ENCODE measurements at places on chromosomes 12 and 14.

GRCh38 chr12:121102307-121102706 is 30.4 kb upstream of the P2RX7 start:
- DNase-seq: no peak

DNA sequence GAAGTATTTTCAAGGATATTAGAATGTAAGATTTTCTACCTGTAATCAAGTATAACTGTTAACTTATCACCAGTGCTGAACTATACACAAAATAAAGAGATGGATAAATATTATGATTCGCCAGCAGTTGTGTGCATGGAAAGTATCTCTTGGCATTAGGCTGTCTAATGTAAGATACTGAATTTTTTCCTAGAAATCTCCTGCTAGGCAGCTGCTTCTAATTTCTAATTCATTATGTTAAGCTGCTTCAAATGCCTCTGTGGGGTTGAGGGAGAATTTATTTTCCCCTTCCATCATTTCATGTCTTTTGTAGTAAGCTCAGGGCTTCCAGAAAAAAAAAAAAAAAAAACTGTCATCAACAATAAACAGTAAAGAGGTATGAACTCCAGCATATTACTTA is 516.0 kb downstream of the DIO2 start:
- DNase-seq: no peak

GRCh38 chr14:81385886-81386285 is 14.2 kb downstream of the STON2 start:
- DNase-seq: no peak

GRCh38 chr12:117187421-117187820 is 2.8 kb downstream of the FBXO21 start:
- no peak for DNase-seq

GRCh38 chr14:78253986-78254385 is 83.8 kb downstream of the NRXN3 start:
- DNase-seq: no peak

- no peak for DNase-seq
Measured at GRCh38 chr12:114670291-114670980, 13.5 kb downstream of the TBX3 start.

DNA sequence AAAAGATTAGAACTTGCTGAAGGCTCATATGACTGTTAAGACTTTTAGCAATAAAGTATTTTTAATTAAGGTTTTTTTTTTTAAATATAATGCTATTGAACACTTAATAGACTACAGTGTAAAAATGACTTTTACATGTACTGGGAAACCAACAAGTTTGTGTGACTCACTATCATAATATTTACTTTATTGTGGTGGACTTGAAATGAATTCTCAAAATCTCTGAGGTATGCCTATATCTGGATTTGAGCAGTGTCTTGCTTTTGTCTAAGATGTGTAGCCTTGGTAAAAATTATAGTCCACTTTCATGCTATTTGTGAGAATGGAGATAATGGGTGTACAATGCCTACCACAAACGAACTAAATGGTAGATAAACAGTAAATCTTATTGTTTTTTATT is 33.9 kb upstream of the NAV3 start:
- no peak for DNase-seq

- no peak for DNase-seq
Measured at GRCh38 chr14:95663226-95663797, 22.9 kb upstream of the TCL1B start.

DNA sequence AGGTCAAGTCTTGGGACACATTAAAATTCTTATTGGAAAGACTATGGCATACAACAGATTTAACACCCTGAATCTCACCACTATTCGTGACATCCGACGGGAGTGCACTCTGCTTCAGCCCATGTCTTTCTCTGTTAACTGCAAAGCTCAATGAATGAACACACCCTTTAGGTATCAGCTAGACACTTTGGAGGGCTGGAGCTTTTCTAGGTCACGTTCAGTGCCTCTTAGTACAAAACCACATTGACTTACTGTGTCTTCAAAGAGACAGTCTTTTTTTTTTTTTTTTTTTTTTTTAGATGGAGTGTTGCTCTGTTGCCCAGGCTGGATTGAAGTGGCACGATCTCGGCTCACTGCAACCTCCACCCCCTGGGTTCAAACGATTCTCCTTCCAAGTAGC is 80.6 kb downstream of the GLT1D1 start:
- no peak for DNase-seq

DNA sequence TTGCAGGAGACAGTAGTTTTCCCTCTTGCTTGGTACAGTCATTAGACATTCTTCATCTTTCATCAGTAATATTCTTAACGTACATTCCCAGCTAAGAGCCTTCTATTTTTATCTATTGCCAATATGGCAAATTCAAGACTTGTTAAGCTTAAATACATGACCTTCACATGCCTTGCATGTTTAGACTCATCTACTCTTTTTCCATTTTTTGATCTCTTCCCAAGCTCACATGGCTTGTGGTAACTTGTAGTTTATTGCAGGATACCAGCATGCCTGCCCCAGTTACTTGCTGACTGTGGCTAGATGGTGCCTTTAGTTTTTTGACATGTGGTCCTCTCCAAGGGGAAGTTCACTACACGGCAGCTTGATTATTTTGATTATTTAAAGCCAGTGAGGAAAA is 729.0 kb downstream of the SLC6A15 start:
- DNase-seq: no peak

GRCh38 chr14:75513911-75514672 is 8.2 kb upstream of the BATF start:
- no peak for DNase-seq

- DNase-seq: no peak
Measured at GRCh38 chr12:10140001-10140400, 10.0 kb upstream of the CLEC7A start.

GRCh38 chr12:14156606-14157005 is 175.2 kb upstream of the GRIN2B start:
- no peak for DNase-seq

- DNase-seq: no peak
Measured at GRCh38 chr14:65320661-65321308, 91.7 kb upstream of the FUT8 start.

DNA sequence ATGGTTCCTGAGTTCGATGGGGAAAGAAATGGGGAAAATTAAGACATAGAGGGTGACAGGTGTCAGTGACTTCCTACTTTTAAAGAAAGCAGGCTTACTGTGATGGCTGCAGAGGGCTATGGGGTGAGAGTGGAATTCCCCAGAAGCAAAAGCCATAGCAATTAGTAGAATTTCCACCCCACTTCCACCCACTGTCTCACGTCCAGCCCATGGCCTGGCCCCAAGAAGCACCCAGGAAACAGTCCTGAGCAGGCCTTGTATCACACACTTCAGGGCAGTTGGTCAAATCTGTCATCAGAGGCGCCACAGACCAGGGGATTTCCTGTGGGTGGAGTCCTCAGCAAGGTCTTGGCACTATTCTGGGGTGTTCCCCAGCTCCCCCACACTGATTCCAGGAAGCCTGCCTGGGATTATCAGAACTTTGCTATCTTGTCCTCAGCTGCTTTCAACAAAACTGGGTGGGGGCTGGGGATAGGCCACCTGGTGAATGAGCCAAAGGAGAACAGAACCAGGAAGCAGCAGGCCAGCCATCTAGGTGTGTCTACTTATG is 120.1 kb upstream of the CCND2 start:
- no peak for DNase-seq

DNA sequence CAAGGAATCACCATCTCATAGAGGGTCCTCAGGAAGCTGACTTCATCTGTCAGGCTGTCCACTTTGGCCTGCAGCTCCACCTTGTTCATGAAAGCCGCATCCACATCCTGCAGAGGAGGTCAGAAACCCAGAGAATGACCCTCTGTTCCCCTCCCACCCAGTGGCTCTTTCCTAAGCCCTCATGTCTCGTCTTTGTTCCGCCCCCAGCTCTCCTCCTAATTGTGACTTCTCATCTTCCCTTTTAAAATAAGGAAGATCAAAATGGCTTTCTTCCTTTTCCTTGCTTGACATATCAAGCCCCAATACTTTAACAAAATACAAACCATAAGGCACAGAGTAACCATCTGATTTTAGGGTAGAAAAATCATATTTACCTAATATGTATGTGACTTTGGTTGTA is 4.4 kb downstream of the KRT76 start:
- DNase-seq: peak; percentile 3

GRCh38 chr12:121530600-121531355 is 50.0 kb downstream of the KDM2B start:
- no peak for DNase-seq

GRCh38 chr14:94441531-94442205 is 10.9 kb downstream of the SERPINA11 start:
- DNase-seq: no peak

DNA sequence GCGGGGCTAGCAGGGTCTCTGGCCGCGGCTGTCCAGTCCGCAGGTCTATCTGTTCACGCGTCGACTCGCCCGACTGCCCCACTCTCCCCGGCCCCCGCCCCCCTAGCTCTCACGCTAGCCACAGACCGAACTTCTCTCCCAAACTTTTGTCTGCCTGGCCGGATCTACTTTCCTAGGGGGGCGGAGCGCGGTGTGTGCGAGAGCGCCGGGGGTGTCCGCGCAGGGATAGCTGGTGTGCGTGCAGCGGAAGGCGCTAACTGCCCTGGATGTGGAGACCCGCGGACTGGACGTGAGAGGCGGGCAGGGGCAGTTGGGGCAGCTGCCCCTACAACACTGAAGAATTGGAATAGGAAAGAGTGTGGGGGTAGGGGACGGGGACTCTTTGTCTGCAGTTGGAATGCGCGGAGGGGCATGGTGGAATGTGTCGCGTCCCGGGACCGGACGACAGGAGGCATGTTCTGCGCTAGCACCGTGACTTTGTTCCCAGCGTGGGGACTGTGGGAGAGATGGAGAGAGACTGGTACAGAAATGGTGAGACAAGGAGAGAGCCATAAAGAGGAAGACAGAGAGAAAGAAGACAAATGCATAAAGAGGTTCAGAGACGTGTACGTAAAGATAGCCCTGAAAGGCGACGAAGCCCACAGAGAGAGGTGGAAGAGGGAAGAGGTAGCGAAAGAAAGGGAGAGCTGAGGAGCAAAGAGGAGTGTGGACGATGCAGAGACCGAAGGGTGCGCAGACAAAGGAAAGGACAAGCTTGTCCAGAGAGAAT is at the start of gene AJUBA:
Gene AJUBA (minus strand): TSS at position 75 of the 769 bp plus-strand sequence. CDS start 285 bp downstream, outside the sequence.
- peak; percentile 94 for DNase-seq

- peak; percentile 64 for DNase-seq
Measured at GRCh38 chr12:68538726-68539614, 71.7 kb upstream of the RAP1B start.

DNA sequence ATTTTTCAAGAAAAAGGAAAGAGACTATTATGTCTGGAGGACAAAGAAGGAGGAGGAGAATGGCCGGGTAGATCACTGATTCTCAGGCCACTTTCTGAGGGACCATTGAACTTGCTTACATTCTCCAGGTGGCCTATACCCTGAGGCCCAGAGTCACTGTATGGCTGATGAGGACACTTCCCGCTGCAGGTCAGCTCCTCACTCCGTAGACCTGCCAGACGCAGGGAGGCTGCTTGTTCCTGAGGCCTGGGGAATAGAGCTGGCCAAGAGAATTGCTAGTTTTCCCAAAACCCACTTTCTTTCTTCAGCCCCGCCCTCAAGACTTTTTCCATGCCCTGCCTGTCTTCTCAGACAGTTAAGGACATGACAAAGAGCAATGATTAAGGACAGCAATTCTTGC is 510.5 kb upstream of the TBX3 start:
- no peak for DNase-seq

GRCh38 chr12:122318607-122319605 is 52.6 kb upstream of the VPS33A start:
- no peak for DNase-seq

GRCh38 chr12:19643635-19644034 is 204.3 kb downstream of the AEBP2 start:
- DNase-seq: no peak

GRCh38 chr14:96263347-96264199 is 7.6 kb downstream of the BDKRB1 start:
- DNase-seq: no peak

- DNase-seq: no peak
Measured at GRCh38 chr12:104182144-104182543, 33.4 kb upstream of the TXNRD1 start.

DNA sequence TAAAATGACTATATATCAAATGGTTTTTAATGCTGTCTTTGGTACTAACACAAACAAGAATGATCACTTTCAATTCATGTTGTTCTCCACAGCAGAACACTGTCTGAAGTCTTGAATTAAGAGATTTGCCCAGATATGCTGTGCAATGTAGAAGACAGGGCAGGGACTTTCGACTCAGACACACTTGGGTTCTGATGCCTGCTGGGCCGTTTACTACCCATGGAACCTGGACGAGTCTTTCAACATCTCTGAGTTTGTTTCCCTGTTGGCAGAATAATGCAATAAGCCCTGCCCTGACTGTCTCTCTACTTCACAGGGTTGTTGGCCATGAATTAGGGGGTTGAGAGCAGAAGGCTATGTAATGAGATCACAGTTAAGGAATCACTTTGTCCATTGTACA is 162.6 kb upstream of the TMPO start:
- DNase-seq: no peak

DNA sequence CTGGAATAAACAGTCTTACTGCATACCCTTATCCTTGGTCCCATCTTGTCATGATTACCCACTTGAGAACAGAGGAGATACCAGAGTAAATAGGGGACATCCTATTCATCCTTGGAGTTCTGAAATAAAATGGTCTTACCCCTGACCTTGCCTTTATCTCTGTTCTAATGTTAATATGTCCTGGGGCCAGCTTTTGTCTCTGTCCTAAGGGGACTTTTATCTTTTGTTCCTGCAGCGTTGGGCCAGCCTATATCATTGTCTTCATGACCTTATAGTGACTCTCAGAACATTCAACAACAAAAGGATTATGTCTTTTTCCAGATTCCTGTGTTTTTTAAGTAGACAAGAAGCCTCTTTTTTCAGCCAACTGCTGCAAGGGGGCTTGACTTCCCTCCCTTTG is 1057.5 kb downstream of the LRFN5 start:
- DNase-seq: no peak

DNA sequence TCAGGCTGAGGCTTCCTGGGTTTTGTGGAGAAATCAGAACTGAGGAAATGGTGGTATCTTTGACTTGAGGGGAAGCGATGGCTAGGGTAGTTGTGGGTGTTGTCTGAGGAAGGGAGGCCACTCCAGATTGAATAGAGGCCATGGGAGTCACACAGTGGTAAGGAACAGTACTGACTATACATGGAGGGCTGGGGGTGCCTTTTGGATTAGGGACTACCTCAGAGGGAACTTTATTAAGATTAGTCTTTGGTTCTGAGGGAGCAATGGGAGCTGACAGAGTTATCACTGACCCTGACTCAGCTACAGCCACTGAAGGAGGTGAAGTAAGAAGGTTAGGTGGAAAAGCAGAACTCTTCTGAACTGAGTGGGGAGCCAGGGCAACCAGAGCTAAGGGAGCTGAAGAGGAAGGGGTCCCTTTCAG is 4.4 kb downstream of the NACA start:
- DNase-seq: no peak

- DNase-seq: no peak
Measured at GRCh38 chr12:65517656-65518210, 239.2 kb downstream of the MSRB3 start.

All from left forelimb (tissue), 1 donor.